ENCODE measurements at places on chromosomes 16 and 17. TPM values are rescaled to one million over a fixed set of nuclear protein-coding genes. Genes with fewer than 3 reads are reported as not detected.

- peak; percentile 47 for DNase-seq
Observed at GRCh38 chr16:30010844-30011713, at the start of gene DOC2A. Gene DOC2A (minus strand): TSS chr16:30011027. CDS start chr16:30010222, 805 bp downstream.

GRCh38 chr17:58492238-58493121 is 4.3 kb upstream of the HSF5 start:
- DNase-seq = no peak

DNA sequence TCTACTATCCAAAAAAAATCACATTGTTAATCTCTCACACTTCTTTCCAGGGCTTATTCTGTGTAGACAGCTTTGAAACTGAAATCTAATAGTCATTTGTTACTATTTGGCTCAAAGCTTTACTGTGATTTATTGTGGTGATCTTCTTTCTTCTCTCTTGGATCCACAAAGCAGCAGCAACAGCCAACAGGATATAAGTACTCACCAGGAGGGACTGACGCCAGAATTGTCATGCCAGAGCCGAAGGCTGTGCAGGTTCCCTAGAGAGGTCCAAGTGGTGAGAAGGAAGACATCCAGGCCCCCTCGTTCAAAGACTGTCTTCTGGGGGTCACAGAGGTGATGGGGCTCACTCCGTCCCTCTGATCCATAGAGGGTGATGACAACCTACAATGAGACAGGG is 33.3 kb downstream of the PKD1L3 start:
- no peak for DNase-seq

- no peak for DNase-seq
Observed at GRCh38 chr16:47448830-47449575, 11.9 kb downstream of the ITFG1 start.

DNA sequence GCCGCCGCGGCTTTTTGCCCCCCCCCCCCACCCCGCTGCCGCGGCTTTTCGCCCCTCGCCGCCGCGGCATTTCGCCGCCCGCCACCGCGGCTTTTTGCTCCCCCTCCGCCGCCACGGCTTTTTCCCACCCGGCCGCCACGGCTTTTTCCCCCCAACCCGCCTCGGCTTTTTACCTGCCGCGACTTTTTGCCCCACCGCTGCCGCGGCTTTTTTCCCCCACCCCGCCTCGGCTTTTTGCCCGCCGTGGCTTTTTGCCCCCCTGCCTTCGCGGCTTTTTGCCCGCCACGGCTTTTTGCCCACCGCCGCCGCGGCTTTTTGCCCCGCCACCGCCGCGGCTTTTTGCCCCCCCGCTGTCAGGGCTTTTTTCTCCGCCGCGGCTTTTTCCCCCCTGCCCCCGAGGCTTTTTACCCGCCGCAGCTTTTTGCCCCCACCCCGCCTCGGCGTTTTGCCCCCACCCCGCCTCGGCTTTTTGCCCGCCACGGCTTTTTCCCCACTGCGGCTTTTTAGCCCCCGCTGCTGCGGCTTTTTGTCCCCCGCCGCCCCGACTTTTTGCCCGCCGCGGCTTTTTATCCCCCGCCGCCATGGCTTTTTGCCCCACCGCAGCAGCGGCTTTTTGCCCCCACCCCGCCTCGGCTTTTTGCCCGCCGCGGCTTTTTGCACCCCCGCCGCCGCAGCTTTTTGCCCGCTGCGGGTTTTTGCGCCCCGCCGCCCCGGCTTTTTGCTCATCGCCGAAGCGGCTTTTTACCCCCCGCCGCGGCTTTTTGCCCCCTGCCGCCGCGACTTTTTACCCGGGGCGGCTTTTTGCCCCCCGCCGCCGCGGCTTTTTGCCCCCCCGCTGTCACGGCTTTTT is 527.8 kb upstream of the WSB1 start:
- no peak for DNase-seq

- no peak for DNase-seq
Observed at GRCh38 chr17:63124536-63124935, 158.5 kb downstream of the TANC2 start.

GRCh38 chr17:81651692-81652091 is 4.7 kb downstream of the PDE6G start:
- no peak for DNase-seq

GRCh38 chr16:29678691-29679267 is at the start of gene QPRT:
Gene QPRT (plus strand): TSS chr16:29679180. CDS start chr16:29679198, 18 bp downstream.
- no peak for DNase-seq

- DNase-seq = no peak
Observed at GRCh38 chr16:51922476-51922875, 624.5 kb downstream of the TOX3 start.

GRCh38 chr16:51967646-51968045 is 579.3 kb downstream of the TOX3 start:
- DNase-seq = no peak

- DNase-seq = peak; percentile 64
Observed at GRCh38 chr16:77212741-77213541, 13.7 kb downstream of the SYCE1L start.

DNA sequence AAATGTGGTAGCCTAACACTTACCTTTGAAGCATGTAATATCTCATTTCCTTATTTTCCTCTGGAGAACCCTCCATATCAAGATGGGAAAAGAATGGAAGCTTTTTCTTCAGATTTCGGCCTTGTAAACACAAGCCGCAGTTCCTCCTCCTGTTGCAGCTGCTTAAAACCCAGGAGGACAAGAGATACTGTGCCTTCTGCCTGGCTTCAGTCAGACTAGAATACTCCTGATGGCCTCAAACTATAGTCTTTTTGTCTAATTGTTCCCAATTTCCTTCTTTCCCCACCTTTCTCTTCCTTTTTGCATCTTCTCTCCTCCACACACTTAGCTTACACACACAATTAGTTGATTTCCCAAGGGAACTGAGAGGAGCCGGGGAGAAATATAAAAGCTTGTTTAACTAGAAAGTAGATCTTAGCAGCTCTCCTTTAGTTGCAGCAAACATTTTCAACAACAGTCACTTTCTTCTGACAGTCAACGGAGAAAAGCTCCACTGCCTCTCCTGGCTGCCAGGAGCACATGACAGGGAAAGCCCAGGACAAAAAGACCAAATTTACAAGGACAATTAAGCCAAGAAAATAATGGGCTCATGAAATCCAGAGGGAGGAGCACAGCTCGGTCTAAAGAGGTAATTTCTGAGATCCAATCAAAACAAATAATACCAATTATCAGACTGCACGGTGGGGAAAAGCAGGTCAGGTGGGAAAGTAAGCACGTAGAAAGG is 76.4 kb upstream of the C17orf78 start:
- DNase-seq = no peak

DNA sequence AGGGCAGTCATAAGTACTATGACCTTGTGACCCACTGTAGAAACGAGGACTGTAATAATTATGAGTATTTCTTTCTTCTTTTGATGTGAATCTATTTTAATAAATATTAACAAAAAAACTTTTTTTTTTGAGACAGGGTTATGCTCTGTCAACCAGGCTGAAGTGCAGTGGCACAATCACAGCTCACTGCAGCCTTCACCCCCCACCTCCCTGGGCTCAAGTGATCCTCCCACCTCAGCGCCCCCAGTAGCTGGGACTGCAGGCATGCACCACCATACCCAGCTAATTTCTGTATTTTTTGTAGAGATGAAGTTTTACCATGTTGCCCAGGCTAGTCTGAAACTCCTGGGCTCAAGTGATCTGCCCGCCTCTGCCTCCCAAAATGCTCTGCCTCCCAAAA is 32.6 kb downstream of the SCPEP1 start:
- no peak for DNase-seq

GRCh38 chr16:1698680-1699079 is 7.3 kb upstream of the MAPK8IP3 start:
- no peak for DNase-seq

- DNase-seq = no peak
Observed at GRCh38 chr17:63976702-63977101, 4.0 kb upstream of the SCN4A start.

DNA sequence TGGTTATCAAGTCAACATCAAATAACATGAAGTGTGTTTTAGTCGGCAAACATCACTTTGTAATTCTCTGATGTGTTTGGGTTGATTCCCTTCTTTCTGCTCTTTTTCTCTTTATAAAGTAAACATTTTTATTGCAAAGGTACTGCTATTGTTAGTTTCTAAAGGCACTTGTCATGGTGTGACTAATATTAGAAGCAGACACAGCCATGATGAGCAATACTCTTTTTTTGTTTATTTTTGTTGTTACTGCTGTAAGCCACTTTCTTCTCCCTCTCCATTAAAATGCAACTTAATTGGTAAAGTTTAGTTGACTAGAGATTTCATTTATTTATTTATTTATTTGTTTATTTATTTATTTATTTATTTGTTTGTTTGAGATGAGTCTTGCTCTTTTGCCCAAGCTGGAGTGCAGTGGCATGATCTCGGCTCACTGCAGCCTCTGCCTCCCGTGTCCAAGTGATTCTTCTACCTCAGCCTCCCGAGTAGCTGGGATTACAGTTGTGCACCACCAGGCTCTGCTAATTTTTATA is 424.7 kb downstream of the WWOX start:
- no peak for DNase-seq

GRCh38 chr16:88881007-88881615 is 14.7 kb upstream of the PABPN1L start:
- DNase-seq = no peak

EVPLL gene
- not detected for total RNA-seq

AXIN2 gene
- 13.4 TPM for total RNA-seq

SPATA33 gene
- total RNA-seq = 14.8 TPM

DPEP2 gene
- 14.2 TPM for total RNA-seq

TLCD2 gene
- 0.12 TPM for total RNA-seq

NQO1 gene
- total RNA-seq = 22.4 TPM
